ENCODE measurements at places on chromosomes 12 and 14.

DNA sequence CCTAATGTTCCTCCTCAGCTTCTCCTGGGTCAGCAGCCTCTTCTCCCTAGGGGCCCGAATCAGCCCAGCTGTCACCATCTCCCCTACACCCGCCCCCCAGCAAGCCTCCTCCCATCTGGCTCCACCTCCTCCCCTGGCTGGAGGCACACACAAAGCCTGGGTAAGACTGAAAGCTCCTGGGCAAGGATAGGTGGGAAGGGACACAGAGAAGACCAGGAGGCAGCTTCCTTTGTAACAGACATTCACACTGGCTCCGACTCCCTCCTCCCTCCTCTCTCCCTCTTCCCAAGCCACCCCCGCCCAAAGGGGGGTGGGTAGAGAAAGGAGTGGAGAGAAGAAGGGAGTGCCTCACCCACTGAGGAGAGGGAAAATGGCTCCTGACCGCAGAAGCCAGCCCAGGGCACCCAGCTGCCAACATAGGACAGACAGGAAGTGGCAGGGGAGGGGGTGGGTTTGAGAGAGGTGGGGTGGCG, 4.0 kb downstream of the CHD4 start:
- DNase-seq = peak; percentile 42

- DNase-seq = no peak
Observed at GRCh38 chr14:102579696-102580549, 12.5 kb upstream of the RCOR1 start.

DNA sequence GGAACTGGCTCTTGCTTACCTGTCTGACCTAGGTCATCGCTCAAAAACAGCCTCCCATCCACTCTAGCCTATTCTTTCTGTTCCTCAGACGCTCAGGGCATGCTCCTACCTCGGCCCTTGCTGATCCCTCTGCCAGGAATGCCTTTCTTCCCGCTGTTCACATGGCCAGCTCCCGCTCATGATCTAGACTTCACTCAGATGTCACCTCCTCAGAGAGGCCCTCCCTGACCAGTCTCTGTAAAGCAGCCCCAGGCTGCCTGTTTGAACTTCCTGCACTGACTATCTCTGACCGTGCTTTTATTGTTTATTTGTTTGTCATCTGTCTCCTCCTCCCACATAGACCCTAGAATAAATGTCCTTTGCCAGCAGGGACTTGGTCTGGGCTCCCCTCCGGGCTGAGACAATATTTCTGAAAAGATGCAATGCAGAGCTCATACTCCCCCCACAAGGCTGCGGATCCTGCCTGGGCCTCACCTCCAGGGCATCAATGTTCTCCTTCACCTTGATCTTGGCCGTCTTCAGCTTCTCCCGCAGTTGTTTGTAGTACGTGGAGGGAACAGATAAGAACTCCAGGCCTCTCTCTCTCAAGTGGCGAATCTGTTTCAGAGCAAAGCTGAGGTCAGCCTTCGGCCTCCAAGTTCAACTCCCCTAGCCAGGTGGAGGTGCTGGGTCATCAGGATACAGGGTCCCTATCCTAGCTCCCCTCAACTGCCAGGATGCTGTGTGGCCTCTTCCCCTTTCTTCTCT, 15.2 kb downstream of the HPD start:
- DNase-seq = no peak

- no peak for DNase-seq
Observed at GRCh38 chr12:38662829-38663228, 242.6 kb downstream of the CPNE8 start.

DNA sequence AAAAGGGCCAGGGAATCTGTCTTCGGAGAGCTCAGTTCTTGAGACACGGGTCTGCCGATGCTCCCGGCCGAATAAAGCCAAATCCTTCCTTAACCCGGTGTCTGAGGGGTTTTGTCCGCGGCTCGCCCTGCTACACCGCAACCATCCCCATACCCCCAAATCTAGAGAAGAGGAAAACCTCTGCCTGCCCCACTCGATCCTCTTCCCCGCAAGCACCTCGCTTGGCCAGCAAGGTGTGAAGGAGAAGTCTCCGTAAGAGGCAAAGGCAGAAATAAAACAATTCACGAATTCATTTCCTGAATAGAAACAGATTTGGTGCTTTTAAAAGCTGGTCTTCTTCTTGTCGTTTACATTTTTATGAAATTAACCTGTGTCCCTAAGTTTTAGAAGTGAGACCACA, 67.3 kb upstream of the GALNT9 start:
- DNase-seq = no peak

DNA sequence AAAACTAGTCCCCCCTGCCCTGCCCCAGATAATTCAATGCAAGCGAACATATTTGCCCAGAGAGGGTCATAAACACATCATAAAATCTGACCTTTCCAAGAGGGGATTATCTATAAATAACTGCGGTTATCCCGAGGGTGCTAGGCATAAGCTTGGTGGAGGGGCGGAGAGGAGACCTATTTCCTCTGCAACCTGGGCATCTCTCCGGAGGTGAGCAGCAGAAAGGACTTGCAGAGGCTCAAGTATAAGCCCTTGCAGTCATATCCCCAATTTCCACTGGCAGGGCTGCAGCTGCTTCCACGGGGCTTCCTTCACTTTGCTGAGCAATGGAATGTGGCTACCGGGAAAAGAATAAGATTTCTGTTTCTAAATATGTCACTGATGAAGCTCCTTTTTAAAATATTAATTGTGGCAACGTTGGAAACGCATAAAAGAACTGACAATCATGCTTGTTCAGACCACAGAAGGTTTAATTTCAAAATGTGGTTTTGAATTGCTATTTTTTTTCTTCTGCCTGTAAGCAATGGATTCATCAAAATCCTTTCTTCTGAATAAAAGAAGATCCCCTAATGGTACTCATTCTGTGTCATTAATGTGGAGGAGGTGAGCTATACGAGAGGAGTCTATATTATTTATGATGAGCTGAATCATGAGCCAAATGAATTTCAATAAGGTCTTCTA, 268.9 kb upstream of the ATP2B1 start:
- DNase-seq = no peak

DNA sequence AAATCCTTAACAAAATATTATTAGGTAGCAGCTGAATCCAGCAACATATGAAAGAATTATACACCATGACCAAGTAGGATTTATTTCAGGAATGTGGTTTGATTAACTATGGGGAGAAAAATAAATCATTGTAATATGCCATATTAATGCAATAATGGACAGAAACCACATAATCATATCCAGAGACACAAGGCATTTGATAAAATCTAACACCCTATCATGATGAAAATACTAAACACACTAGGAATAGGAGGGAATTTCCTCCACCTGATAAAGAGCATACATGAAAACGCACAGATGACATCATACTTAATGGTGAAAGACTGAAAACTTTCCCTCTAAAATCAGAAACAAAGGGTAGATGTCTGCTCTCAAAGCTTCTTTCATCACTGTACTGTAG, 238.9 kb downstream of the PHLDA1 start:
- DNase-seq = no peak

DNA sequence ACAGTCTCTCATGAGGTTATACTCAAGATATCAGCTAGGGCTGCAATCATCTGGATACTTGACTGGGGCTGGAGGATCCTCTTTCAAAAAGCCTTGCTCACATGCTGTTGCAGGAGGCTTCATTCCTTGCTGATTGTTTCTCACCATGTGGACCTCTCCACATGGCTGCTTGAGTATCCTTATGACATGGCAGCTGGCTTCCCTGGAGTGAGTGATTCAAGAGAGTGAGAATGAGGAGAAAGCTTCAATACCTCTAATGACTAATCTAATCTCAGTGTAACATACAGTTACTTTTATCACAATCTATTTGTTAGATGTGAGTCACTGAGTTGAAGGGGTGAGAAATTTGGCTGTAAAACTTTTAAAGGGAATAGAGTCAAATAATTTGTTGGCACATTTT, 14.4 kb upstream of the SDR39U1 start:
- no peak for DNase-seq

- no peak for DNase-seq
Observed at GRCh38 chr12:107360482-107360881, 267.1 kb upstream of the CRY1 start.

DNA sequence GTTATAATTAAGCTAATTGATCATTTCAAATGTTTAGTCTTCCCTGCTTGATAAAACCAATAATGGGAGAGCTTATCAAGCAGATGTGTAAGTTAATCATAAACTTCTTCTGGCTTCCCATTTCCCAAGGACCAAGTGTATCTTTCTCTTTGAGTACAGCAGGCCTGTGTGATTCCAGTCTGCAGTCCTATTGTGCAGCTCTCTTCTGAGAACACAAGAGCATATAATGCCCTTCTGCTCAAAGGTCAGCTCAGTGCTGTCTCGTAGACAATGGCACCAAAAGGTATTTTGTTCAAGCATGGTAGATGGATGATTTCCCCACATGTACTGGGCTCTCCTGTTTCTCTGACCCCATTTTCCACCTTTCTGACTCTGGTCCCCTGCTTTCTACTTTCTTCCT, 101.8 kb upstream of the DYRK2 start:
- no peak for DNase-seq

- peak; percentile 71 for DNase-seq
Observed at GRCh38 chr14:106185837-106186233, 659.5 kb downstream of the TMEM121 start.

DNA sequence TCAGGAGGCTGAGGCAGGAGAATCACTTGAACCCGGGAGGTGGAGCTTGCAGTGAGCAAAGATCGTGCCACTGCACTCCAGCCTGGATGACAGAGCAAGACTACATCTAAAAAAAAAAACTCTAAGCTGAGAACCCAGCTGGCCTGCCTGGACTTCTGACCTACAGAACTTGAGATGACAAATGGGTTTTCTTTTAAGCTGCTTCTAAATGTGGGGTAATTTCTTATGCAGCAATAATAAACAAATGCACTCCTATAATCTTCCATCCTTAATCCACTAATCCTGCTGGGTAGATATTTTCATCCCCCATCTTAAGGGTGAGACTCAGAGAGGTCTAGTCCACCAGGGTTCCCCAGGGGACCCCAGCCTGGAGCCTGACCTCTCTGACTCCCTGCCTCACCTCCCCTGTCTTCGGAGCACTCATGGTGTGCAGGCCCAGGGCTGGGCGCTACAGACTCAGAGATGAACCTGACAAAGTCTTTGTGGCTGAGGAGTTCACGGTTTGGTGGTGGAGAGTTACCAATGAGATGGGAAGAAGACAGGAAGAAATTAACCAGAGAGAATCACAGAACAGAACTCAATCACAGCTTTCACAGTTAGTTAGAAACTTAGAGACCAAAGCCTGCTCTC, 39.7 kb upstream of the BDKRB2 start:
- DNase-seq = no peak

DNA sequence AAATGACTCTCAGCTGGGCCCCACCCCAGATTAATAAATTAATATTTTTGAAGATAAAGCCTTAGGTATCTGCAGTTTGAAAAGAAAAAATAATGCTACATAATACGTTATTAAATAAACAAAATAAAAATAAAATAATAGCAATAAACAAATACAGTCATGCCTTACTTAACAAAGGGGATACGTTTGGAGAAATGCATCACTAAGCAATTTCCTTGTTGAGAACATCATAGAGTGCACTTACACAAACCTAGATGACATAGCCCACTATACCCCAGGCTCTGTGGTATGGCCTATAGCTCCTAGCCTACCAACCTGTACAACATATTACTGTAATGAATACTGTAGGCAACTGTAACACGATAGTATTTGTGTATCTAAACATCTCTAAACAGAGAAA, 7.1 kb upstream of the EGLN3 start:
- DNase-seq = no peak

DNA sequence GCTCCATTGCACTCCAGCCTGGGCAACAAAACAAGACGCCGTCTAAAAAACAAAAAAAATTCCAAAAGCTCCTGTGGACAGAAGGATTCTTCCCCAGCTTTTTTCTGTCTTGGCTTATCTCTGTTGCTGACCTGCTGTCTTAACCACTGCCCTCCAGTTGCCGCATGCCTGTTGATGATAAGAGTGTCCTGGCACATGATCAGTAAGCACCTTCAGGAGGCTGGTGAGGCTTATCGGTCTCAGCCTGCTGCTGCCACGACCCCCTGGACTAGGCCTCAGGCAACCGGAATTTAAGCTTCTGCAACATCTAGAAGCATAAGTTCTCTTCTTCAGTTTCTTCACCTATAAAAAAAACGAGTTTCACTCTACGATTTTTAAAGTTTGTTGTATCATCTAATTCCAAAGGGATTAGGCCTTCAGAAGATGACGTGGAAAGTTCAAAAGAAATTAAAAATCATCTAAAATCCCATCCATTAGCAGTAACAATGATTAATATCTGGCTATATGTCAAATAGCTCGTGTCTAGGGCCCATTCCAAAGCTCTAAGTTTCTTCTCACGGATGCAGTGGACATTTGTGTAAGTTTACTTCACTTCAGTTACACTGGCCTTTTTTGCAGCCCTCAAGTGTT, 46.4 kb downstream of the RESF1 start:
- no peak for DNase-seq

DNA sequence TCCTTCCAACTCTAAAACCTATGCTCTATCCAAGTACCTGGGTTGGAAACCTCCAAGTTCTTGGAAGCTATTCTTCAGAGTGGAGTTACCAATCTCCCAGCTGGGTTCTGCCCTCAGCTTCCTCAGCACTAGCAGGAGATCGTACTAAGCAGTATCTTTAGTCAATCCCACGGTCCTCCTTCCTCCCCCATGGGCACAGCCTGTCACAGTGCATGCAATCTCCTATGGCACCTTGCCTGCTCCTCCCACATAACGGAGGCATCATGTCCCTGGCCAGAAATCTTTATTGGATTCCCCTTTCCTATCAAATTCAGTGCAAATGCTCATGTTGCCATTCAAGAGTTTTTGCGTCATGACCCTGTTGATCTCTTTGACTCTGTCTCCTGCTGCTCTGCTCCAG, 5.4 kb upstream of the LPAR5 start:
- DNase-seq = no peak

GRCh38 chr14:79253576-79253975, 957.7 kb downstream of the DIO2 start:
- DNase-seq = no peak

DNA sequence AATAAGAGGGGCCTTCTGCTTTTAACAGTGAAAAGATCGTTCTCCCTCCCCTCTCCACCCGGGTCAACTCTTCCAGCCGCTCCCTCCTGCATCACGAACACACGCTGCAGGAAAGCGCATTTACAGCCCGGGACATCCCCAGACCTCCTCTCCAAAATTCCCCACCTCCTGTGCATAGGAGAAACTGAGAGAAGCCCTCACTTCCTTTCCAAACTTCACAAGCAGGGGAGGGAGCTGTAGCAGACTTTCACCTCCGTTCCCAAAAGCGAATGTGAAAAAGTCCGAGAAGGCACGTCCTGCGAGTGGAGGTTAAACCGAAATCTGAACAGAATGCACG, 513 bp downstream of the BCAT1 start:
- peak; percentile 64 for DNase-seq

DNA sequence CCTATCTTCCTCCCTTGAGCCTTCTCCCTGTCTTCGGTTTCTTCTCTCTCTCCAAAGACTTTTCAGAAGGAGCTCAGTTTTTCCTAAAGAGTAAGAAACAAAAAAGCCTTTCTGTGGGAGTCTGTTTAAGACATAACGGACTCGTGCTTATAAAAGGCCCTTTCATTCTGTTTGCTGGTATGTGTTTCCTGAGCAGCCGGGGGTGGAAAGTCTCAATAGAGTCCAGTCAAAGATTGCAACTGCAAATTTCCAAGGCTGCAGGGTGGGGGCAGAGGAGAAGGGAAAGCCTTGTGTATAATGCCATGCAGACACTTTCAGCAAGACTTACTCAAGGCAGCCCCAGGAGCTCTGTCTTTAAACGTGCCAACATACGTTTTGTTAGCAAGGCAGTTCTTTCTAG, 62.2 kb downstream of the GNG2 start:
- no peak for DNase-seq

GRCh38 chr12:32881107-32881506, 15.5 kb downstream of the PKP2 start:
- DNase-seq = no peak

- DNase-seq = no peak
Observed at GRCh38 chr14:68622856-68623255, 170.0 kb downstream of the ZFP36L1 start.
